ENCODE measurements at places on chromosomes 3 and 15.

- DNase-seq: no peak
These were observed 19.8 kb downstream of the SYNM start for GRCh38 chr15:99124641-99125040.

DNA sequence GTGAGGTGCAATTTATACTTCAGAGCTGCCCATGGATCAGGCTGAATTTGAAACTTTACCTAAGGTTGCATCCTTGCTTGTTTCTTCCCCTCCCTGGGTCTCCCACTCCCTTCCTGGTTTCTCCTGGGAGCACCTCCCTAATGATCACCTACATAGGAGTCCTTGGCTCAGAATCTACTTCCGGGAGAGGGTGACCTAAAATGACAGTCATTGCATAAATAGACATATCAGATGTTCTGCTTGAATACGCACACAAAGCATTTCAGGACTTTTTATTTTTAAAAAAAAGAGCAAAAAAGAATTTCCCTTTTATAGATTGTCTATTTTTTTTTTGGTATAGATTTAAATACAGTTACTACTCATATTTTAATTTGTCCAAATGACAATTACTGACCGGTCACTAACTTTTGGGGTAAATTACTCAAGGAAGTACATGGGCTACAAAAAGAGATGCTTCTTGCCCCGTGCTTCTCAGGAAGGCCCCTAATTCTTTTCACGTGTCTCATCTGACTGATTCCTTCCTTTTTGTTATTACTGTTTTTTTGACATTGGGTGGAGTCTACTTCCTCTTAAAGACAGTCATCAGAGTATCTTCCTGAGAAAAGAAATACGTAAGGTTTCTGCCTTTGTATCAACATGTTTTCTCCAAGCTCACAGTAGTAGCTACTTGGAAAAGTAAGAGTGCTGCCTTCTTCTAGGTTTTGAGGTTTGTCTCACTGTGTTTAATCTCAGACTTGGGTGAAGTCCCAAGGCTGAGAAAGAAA lies 4.9 kb upstream of the MYZAP start:
- no peak for DNase-seq

DNA sequence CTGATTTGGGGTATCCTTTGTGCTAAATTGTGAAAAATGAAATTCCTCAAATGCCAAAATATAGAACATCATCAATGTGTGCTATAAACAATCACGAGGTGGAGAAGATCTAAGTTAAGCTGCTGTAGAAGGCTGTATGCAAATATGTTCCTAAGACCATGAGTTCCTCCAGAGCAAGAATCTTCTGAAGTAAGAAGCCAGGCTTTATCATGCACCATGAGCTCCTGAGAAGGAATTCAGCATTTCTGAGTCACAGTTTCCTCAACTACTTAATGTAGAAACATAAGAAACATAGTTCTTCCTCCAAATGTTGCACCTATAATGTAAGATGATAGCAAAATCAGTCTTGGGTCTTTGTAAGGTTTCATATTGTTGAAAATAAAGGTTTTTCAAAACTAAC lies 241.7 kb upstream of the MDFIC2 start:
- no peak for DNase-seq

GRCh38 chr15:42493679-42494078 lies 1.8 kb upstream of the SNAP23 start:
- DNase-seq: no peak

GRCh38 chr3:49606427-49606826 lies 52.1 kb downstream of the BSN start:
- no peak for DNase-seq

DNA sequence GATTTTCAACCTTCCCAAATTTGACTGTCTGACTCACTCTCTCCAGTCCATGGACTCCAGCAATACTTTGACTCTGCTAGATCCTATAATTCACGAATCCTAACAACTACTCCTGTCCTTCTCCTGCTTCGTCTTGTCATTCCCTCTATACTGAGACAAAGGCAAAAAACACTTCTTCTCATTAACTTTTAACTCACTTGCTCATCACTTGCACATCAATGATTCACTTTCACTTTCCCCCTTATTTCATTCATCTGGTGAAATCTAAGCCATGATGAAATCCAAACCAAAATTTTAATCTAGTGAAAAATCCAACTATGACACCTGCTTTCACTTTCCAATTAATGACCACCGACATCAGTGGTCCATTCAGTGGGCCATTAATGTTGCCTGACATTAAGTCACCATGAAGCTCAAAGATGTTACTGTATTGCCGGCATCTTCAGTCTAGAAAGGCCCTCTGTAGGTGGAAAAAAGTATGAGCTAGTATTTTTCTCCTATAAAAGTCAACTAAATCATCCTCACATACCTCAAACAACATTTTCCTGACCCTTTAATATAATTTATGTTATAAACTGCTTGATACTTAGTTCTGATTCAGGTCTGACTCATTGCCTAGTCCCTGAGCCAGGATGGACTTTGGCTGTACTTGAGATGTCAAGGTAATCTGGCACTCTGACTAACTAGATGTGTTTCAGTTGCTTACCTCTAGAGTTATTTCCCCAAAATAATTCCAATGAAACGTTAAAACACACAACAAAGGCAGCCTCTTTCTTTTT lies 158.6 kb downstream of the CNTN6 start:
- no peak for DNase-seq

DNA sequence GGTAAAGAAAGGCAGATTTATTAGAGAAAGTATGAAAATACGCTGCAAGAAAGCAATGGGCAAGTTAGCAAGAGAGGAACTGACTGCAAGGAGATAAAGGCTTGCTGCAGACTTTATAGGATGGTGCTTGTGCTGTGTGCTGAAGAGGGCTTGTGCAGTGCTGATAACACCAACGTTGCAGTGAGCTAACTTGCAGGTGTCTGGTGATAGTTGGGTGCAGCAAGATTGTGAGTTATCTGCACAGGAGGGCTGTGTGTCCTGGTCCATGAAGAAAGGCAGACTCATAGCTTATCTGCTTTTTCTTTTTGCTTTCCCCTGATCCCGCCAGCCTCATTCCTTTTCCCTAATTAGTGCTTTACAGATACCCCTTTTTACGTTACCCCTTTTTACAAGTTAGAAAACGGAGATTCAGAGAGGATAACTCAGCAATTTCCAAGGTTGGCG lies 58.0 kb upstream of the ZNF148 start:
- no peak for DNase-seq

GRCh38 chr3:117563063-117563462 lies 853.5 kb downstream of the TUSC7 start:
- DNase-seq: no peak

DNA sequence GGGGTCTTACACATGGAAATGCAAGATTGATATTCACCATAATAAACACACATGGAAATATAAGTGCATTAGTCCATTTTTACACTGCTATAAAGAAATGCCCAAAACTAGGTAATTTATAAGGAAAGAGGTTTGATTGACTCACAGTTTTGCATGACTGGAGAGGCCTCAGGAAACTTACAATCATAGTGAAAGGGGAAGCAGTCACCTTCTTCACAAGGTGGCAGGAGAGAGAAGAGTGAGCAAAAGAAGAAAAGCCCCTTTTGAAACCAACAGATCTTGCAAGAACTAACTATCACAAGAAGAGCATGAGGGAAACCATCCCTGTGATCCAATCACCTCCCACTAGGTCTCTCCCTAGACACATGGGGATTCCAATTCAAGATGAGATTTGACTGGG lies 111.7 kb upstream of the TP63 start:
- DNase-seq: no peak

DNA sequence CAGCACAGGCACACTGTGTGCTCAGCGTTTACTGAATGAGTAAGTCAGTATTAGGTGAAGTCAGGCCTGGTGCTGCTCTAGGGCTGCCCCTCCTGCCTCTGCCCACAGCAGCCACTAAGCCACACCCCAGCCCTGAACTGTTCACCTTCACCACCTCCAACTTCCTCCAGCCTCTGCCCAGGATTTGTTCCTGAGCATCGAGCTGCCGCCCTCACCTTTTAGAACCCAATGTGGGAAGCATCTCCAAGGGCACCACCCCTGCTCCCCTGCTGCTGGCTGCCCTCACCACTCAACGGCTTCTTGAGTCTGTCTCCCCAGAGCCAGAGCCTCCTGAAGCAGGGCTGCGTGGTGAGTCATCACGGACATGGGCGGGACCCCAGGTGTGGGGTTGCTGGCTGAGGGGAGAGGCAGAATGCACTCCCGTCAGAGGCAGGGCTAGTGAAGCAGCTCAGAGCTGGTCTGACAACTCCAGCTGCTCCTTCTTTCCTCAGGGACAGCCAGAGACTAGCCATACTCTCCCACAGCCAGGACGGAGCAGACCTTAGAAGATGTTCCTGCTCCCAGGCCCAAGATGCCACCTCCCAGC lies 5.8 kb downstream of the HYAL2 start:
- peak; percentile 58 for DNase-seq

- DNase-seq: no peak
These were observed 56.7 kb upstream of the MCF2L2 start for GRCh38 chr3:183485093-183485492.
